CD4-positive, alpha-beta T cell treated with Interleukin-17A for 1 hour (primary cell): ENCODE measurements at places on chromosomes 6 and 20.

DNA sequence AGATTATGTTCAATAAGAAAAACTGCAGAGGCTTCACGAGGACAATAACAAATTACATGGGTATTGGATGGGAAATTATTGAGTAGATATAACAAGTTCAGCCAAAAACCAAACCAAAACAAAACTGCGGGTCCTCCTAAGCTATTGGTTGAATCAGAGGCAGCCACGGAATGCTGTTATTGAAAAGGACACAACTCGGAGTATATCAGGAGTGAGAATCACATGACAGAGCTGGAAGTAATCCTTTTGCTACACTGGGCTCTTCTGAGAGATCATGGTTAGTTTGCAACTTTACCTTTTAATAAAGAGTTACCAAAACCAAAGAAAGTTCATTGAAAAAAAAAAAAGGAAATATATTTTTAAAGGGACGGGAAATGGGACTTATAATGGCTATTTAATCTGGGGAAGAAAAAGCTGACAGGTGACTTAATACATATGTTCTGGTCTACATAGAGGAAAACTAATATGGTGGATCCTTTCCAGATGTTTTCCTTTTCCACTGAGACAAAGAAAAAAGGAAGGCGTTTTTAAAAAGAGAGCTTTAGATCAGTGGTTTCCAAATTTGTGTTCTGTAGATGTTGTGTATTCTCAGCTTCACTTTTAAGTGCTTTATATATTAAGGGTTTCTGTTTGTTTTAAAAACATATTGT lies 6.9 kb upstream of the CITED2 start:
- DNase-seq: no peak

GRCh38 chr6:26379740-26380139 lies 3.2 kb upstream of the BTN2A2 start:
- DNase-seq: no peak

DNA sequence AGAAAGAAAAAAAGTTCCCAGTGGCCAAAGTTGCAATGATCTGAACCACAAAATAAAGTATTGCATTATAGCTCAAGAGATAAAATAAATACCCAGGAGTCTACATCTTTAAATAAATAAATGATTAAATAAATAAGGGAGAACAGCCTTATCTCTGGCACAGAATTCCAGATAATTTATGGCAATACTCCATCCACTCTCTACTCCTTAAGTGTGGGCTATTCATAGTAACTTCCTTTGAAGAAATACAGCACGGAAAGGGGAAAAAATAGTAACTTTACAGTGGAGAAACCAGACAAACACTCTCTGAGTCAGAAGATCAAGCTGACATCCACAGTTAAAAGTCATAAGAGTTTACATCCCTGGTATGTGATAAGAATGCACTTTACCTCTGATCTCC lies 11.6 kb downstream of the AURKA start:
- DNase-seq: no peak

DNA sequence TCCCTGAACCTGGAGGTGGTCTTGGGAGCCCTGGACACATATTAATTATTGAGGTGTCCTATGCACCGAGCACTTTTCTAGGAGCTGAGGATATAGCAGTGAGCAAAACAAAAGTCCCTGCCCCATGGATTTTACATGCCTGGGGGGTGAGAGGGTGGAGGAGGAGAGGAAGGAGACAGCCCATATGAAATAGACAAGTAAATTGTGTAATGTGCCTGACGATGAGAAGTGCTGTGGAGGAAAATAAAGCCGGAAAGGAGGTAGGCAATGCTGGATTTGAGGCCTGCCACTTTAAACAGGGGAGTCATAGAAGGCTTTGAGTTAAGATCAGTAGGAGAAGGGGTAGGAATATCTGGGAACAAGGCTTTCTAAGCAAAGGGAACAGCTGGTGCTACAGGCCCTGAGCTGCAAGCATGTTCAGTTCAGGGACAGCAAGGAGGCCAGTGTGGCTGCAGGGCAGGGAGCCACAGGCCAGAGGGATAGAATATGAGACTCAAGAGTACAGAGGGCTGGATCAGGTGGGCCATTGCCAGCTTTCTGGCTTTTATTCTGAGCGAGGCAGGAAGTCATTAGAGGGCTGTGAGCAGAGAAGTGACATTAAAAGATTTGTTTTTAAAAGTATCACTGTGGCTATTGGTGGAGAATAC lies 19.1 kb upstream of the MYLIP start:
- no peak for DNase-seq

- DNase-seq: peak; percentile 22
Measured at GRCh38 chr6:107061125-107062020, 33.4 kb downstream of the MTRES1 start.

- no peak for DNase-seq
Measured at GRCh38 chr6:151546941-151547659, 53.3 kb downstream of the CCDC170 start.

DNA sequence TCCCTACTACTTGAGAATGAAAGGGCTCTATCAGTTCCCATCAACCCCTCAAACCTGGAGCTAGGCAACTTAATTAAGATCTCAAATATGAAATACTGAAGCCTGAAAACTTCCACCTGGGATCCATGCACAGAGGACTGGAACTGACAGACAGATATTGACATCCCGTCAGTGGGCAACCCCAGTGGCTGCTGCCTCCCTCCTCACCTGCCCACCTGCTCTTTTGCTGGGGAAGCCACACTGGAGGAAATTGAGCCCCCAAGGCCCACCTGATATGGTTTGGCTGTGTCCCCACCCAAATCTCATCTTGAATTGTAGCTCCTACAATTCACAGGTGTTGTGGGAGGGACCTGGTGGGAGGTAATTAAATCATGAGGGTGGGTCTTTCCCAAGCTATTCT lies 192.8 kb downstream of the LRFN2 start:
- no peak for DNase-seq

DNA sequence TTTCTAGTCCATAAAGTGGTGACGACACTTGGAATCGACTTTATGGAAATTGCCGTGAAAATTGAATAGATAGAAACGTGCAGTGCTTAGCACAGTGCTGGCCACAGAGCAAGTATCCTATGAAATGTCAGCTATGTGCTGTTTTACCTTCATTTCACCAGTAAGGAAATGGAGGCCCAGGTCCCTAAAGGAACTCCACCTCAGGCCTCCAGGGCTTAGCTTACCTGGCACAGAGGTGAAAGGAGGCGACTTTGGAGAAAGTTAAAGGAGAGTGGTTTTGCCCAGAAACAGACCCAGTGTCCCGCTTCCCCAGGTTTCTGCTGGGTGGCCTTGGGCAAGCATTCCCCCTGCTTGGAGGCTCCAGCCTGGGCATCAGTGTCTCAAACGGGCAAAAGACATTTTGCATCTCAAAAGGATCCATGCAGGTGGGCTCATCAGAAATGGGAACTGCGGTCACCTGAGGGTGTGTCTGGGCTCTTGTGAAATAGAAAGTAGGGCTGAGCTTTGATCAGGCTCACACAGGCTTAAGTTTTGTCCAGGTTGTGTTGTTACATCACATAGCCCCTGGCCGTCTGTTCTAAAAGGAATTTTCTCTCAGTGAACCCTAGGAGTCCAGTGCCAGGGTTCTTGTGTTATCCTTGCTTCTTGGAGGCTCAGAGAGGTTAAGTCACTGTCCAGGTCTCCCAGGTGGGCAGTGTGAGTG lies 6.8 kb upstream of the TULP1 start:
- DNase-seq: no peak

DNA sequence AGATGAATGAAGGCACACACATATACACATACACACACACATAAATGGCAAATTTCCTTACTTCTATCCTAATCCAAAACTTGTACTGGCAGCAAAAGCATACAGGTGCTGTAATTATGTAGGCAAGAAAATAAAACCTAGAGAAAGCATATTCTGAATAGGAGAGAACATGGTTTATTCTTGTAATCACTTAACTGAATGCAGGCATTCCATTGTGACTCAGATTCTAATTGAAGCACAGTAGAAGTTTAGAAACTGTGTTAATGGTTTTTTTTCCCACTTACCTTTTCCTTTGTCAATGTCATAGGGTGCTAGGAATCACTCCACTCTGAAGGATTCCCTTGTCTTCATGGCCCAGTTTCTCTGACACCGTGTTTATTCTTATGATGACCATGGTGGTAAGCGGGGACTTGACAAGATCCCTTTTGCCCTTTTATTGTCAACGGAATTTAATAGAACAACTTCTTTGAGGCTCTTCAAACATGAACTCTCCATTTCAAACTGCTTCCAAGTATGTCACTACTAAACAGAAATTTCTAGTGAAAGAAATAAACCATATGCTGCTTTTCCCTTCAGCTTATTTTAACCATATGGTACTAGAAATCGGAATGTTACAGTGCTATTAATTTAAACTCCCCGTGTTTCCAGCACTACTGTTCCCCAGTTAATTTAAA lies 164.2 kb downstream of the OGFRL1 start:
- no peak for DNase-seq

DNA sequence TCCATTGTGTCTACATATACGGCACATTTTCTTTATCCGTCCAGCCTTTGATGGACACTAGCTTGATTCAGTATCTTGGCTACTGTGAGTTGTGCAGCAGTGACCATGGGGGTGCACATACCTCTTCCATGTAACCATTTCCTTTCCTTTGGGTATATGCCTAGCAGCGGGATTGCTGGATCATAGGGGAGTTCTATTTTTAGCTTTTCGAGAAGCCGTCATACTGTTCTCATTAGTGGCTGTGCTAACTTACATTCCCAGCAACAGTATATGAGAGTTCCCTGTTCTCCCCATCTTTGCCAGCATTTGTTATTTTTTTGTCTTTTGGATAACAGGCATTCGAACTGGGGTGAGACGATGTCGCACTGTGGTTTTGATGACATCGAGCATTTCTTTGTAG lies 395.0 kb downstream of the SMOC2 start:
- DNase-seq: no peak

- peak; percentile 64 for DNase-seq
Measured at GRCh38 chr6:2738373-2738979, 12.2 kb downstream of the MYLK4 start.

DNA sequence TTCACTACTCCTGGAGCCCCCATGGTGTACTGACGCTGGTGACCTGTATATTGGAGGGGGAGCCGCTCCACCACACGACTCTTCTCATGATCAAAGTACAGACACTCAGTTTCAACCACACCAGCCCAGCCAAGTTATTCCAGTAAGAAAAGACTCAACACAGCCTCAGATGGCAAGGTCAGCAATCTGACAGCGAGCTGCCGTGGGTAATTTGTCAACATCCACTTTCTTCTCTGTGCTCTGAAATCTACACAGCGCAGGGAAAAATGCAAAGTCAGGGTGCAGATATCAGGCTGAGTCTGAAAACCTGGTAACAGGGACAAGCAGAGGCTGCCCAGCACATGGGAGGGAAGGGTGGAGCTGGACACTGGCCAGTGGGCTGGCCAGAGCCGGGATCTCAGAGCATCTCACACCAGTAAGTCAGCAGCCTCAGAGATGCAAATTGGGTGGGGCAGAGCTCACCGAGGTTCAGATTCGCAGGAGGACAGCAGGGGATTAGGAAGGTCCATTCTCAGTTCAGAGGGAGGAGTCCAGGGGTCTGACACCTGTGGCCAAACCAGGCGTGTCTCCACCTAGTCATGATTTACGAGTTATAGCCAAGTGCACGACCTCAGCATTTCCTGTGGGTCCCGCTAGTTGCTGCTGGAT lies 44.5 kb upstream of the RPS6KA2 start:
- DNase-seq: no peak

- DNase-seq: no peak
Measured at GRCh38 chr20:54559890-54560289, 84.5 kb downstream of the DOK5 start.

DNA sequence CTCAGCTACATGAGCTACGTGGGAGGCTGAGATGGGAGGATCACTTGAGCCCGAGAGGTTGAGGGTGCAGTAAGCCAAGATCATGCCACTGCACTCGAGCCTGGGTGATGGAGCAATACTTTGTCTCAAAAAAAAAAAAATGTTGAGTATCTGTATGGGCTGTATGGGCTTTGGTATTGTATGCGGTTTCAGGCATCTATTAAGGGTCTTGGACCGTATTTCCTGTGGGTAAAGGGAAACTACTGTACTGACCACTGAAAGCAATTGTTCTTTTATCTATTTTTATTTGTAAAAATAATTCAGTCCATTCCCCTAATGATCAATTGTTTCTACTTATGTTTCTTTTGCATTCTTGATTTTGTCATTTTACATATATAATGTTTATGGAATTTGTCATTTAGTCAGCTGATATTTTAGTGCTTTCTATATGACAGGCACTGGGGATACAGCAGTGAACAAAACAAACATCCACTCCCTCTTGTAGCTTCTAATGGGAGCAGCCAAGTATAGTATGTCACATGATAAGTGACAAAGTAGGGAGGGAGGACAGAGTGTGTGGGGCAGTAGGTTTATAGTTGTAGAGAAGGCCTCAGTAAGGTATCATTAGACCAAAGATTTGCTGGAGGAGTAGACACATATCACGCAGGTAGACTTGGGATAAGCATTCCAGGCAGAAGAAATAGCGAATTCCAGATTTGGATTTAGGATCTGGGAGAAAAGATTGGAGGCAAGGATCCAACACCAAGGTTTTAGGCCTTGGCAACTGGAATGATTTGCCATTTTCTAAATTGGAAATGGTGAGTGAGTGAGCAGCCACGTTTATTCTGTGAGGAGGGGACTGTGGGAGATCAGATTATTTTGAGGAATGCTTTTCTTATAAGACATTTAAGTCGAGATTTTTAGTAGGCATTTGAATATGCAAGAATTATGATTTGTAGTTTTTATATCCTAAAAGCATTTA lies 6.0 kb downstream of the PCMT1 start:
- DNase-seq: no peak

DNA sequence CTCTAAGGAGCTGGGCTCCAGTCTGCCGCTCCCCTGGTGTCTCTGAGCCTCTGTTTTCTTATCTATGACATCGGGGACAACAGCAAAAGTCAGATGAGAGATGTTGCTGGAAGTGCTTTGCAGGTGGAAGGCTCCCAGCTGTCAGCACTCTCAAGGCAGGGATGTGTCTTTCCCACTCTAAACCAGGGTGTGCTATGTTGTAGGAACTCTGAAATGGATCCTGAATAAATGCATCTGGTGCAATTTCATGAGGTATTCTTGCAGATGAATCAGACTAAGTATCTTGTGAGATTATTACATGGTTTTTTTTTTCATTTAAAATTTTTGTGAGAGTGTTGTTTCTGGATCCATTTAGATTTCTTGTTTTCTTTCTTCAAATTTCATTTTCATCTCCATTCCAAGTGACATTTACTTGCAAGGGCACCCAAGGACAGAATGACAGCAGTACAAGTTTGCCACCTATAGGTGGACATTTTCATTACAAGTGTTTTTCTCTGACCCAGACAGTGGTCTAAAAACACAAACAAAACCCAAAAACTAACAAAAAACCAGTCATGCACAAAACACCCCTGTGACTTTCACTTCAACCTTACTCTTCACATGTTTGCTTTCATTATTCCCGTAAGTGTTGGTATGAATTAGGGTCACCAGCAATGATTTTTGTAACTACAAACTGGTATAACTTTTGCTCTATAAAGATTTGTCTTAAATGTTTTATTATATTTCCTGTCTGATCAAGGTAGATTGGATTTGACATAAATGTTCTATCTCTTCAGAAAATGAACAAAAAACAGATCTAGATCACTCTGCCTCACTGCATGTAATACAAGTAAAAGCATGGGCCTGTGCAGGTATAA lies 14.7 kb upstream of the SIM1 start:
- peak; percentile 35 for DNase-seq
